Ascending aorta (tissue), 2 donors: ENCODE measurements at places on chromosomes 12 and 14.

- DNase-seq = no peak
- H3K36me3 ChIP-seq = no peaks in the 10 kb centered on the region
- H3K4me1 ChIP-seq = no peaks in the 10 kb centered on the region
- no peaks in the 10 kb centered on the region for H3K27me3 ChIP-seq
- H3K27ac ChIP-seq = no peak overlapping the region
- H3K4me3 ChIP-seq = no peak overlapping the region
Measured at GRCh38 chr12:79174626-79175025, 310.1 kb downstream of the SYT1 start.

DNA sequence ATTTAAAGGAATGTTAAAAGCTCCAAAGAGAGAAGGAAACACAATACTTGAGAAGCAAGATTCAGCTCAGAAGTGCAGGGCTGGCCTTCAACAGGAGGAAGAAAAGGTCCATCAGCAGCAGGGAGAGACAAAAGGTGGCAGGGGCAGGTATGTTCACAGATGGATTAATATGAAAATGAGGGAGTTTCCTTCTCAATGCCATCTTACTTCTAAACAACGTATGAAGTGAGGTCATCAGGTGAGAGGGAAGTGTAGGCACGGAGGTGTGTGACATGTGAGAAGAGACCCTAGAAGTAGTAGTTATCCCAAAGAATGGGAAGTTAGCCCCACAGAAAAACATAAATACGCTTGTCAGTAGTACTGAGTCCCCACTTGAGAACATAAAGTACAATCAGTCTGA is 122.5 kb downstream of the CCER1 start:
- H3K27me3 ChIP-seq = no peaks in the 10 kb centered on the region
- no peaks in the 10 kb centered on the region for H3K4me1 ChIP-seq
- no peaks in the 10 kb centered on the region for H3K36me3 ChIP-seq
- H3K4me3 ChIP-seq = no peak overlapping the region

DNA sequence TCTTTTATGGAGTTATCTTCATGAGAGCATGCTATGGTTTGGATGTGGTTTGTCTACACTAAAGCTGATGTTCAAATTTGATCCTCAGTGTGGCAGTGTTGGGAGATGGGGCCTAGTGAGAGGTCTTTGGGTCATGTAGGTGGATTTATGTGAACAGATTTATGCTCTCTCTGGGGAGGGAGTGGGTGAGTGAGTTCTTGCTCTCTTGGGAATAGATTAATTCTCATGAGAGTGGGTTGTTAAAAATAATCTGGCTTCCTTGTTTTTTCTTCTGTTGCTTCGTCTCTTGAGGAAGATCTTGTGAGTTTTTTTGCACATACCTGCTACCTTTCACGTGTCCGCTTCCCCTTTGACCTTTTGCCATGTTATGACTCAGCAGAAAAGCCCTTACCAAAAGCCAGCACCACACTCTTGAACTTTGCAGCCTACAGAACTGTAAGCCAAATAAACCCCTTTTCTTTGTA is 20.5 kb downstream of the DERA start:
- H3K4me3 ChIP-seq = no peak overlapping the region
- no peaks in the 10 kb centered on the region for H3K27me3 ChIP-seq
- peaks cover 3% of the 10 kb centered on the region for H3K4me1 ChIP-seq
- H3K36me3 ChIP-seq = no peaks in the 10 kb centered on the region

DNA sequence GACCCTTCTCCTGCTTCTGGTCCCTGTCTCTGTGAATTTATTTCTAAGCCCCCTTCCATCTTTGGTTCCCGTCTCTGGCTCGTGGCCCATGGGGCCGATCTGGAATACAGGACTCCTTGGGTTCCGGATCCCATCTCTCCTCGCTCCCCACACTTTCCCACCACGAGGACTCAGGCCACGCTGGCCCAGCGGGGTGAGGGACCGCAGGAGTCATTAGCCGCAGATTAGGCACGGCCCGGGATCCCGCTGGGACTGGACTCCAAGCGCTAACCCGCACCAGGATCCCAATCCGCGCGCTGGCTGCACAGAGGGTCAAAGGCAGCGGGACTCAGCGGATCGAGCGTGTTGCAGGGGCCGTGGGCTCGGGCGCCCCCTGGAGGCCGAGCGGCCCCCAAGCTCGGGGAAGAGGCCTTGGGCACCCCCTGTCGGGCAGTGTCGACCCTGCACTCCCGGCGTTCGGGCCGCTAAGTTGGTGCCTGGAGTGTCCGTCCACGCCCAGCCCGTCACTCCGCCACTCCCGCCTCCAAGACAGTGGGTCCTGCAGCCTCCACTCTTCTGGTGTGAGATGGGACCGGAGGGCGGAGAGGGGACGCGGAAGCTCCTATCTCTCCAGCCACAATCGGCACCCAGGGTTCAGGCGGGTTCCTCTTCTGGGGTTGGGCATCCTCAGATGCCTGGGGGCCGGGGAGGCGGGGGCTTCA is 9.5 kb downstream of the SHMT2 start:
- peak overlapping the region; percentile 62 for H3K4me3 ChIP-seq
- H3K36me3 ChIP-seq = peaks cover 1% of the 10 kb centered on the region
- DNase-seq = no peak
- H3K27me3 ChIP-seq = peaks cover 28% of the 10 kb centered on the region
